ENCODE measurements at places on chromosomes 1 and 21.

- DNase-seq = no peak
Measured at GRCh38 chr1:78277253-78277652, 213.5 kb upstream of the PTGFR start.

GRCh38 chr1:2272686-2273400, 44.7 kb downstream of the SKI start:
- DNase-seq = no peak

DNA sequence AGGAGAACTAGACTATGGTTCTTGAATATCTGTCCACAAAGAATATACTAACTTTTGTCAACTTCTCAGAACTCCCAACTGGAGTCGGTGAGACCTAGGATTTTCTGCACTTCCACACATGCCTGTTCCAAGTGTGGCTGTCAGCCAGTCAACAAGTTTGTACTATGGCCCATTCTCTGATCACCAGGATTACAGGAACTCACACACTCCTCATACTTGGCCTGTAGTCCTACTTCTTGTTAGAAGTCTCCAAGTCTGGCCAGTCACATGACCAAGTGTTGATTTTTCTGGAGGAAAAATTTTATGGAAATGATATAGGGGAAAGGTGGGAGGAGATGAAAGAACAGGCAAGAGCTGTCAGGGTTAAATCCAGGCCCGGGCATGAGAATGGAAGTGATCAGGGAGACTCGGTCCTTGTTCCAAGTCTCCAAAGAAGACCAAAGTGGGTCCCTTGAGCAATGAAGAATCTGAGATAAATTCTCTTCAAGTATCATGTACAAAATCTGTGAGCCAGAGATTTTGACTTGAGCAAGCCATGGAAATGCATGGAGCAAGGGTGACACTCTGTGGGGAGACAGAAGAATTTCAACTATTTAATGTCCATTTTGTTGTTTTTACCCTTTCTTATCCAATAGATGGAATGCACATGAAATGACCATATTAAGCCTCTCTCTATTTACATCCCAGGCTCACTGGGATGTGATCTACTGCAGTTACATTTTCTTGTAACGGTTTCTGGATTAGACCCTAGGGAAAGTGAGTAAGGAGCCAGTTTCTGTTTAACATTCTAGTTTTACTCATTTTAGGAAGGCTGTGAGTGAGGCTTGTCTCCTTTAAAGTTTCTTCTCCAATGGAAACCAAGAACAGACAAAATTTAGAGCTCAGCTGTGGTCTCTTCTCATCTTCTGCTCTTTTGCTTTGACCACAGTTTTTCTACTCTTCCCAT, 320.9 kb downstream of the ASTN1 start:
- DNase-seq = no peak

GRCh38 chr21:14403681-14404318, 20.9 kb upstream of the HSPA13 start:
- no peak for DNase-seq

- DNase-seq = no peak
Measured at GRCh38 chr21:28738882-28739281, 253.8 kb downstream of the LTN1 start.

GRCh38 chr1:29465755-29466154, 229.4 kb downstream of the PTPRU start:
- no peak for DNase-seq

DNA sequence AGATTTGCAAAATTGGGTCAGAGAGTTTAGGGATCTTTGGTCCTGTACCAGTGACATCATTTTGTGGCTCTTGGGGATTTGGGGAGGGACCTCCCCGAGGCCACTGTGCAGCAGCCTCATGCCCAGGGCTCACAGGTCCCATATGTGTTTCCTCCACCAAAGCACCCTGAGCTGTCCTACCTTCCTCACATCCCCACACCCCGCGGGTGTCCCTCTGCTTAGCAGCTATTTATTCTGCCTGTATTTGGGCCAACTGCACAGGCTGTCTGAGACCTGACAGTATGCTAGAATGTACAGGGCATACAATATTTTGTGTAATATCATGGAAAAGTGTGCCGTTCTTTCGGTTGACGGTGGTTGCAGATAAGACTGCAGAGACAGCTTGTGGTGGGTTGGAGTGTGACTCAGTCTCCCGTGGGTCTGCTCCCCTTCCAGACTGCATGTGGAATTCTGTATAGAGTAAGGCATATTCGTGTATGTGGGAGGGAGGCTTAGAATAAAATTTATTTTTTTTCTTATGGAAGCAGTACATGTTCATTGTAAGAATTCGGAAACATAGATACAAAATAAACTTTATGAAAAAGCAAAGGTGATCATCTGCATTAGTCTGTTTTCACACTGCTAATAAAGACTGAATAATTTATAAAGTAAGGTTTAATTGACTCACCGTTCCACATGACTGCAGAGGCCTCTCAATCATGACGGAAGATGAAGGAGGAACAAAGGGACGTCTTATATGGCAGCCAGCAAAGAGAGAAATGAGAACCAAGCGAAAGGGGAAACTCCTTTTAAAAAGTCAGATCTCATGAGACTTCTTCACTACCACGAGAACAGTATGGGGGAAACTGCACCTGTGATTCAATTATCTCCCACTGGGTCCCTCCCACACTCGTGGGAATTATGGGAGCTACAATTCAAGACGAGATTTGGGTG, 84.4 kb downstream of the ADARB1 start:
- no peak for DNase-seq

DNA sequence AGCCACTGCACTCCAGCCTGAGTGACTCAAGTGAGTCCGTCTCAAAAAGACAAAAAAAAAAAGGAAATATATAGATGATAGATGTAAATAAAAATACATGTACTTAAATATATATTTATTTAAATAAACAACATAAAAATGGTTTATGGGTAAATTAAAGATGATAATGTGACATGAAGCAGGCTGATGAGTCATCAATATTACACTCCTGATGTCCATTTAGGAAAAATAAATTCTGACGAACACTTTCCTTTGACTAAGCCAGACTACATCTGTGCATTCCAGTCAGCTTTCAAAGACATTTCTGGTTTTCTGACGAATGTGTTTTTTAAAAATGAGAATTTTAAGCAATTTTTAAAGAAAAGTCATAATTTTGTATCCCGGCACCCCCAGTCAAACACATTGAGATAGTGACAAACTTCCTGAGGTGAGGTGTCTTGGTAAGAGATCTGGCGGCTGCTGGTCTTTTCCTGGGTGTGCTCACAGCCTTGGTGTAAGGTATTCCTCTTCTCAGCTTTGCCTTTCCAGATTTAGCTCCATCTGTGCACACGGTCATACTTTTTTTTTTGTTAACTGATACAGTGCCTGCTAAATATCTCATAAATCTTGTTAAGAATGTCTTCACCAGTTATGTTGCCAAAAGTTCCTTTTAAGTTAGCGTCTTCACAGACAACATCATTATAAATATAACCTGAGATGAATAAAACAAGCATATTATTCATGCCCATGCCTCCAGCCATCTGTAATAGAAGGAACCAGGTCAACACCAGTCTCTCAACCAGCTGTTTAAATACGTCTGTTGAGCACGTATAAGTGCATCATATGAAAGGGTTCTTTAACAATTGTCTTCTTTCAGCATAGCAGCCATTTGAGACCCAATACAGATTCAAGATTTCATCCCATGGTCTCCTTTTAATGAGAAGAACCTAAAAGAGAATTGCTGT, 214.5 kb upstream of the PLD5 start:
- DNase-seq = no peak
